Kidney epithelial cell (primary cell): ENCODE measurements at places on chromosomes 12 and 14.

DNA sequence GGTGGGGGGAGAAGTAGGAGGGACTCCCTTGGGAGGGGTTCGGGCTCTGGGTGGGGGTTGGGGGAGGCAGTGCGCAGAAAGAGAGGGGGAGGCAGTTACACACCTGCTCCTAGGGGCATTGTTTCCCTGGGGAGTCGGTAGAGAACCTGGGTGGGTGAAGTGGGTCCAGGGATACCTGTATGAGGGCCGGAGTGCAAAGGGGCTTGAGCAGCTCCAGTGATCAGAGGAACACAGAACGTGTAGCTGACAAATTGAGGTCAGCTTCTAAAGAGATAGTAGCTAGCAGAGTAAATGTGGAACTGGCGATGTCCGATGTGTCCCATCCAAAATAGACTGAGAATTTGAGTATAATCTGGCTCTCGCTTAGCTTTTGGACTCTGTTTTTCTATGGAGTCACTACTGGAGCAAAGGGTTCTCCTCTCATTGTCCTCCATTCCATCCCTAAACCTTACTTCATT lies 502 bp downstream of the SMARCD1 start:
- no peak for DNase-seq

DNA sequence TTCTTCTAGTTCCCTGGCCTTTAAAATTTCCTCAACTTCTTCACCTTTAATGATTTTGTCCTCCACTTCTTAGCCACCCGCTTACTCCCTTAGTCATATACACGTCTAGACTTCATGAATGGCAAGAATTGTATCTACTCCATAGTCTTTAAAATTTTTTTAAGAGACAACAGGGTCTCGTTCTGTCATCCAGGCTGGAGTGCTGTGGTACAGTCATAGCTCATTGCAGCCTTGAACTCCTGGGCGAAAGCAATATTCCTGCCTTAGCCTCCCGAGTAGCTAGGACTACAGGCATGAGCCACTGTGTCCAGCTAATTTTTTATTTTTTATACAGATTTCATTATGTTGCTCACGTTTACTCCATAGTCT lies 47.9 kb downstream of the BBS10 start:
- DNase-seq = no peak

GRCh38 chr14:51845811-51846210 lies 14.6 kb upstream of the GNG2 start:
- DNase-seq = no peak

GRCh38 chr12:15580431-15580830 lies 208.8 kb downstream of the EPS8 start:
- no peak for DNase-seq

DNA sequence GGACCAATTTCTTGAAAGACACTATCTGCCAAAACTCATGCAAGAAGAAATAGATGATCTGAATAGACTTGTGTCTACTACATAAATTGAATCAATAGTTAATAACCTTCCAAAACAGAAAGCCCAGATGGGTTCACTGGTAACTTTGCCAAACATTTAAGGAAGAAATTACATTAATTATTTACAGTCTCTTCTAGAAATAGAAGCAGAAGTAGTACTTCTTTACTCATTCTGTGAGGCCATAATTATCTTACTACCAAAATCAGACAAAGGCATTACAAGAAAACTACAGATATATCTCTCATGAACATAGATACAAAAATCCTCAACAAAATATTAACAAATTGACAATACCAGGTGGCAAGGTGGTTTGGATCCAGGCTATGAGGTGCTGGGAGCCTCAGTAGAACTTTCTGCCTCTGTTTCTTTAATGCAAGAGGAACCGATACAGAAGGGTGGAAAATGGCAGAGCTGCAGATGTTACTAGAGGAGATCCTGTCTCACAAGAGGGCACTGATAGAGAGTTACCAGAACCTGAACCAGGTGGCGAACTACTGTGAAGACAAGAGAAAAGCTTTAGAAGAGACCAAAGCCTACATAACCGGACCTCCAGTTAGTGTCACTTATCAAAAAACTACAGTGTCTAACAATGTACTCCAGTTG lies 33.7 kb upstream of the KTN1 start:
- no peak for DNase-seq

- DNase-seq = no peak
These were observed 2.6 kb upstream of the KRT18 start for GRCh38 chr12:52946334-52946733.

DNA sequence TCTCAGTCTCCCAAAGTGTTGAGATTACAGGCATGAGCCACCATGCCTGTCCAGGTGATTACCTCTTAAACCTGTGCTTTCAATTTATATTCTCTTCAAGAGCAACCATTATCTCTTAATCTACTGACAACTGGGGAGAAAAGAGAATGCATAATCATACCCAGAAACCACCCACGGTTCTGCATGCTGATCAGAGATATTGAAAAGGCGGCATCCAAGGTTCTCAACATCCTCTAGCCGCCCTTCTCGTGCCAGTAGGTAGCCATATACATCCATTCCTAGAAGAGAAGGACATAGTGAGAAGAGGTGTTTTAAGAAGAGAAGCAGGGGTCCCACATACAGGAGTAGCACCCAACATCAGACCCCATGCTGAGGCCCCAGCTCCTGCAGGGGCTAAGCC lies 20.8 kb downstream of the ANAPC7 start:
- DNase-seq = no peak

- no peak for DNase-seq
These were observed 210.1 kb upstream of the DAAM1 start for GRCh38 chr14:58978343-58978742.

DNA sequence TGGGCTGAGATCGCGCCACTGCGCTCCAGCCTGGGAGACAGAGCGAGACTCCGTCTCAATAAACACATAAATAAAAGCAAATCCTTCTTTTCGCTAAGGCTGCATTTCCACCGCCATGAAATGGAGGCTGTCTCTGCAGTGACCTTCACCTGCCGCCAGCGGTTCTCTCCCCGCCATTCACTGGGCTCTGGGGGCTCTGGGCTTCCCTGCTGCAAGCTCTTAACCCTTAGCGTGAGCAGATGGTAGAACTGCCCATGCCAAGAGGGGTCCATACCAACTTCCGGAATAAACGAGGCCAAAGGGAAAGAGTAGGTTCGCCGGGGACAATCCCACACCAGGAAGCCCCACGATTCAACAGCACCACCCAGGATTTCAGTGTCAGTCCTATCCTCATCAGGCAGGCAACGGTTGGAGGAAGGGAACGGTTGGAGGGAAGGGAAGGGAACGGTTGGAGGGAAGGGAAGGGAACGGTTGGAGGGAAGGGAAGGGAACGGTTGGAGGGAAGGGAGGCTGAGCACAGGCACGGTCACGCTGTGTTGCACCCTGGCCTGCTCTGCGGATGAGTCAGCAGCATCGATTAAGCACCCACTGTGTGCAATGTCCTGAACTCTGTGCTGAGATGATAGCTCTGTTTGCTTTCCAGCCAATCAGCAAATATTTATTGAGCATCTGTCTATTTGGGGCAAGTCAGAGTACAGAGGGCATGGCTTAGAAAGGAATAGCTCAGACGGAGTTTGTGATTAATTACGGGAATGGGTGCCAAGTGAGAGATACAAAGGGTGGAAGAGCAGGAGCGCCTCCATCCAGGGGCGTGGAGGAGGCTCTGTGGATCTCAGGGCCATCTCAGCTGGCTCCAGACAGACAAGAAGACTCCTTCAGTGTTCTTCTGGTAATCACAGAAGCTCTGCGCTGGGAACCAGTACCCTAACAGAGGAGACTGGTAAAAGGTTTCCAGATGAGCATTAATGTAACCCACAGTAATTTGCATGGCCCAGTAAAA lies 77.9 kb downstream of the NINJ2 start:
- no peak for DNase-seq

- no peak for DNase-seq
These were observed 11.5 kb upstream of the NT5DC3 start for GRCh38 chr12:103852498-103852997.

- no peak for DNase-seq
These were observed 797.1 kb downstream of the VRK1 start for GRCh38 chr14:97594306-97594705.

GRCh38 chr14:96881713-96882112 lies 84.5 kb downstream of the VRK1 start:
- no peak for DNase-seq

GRCh38 chr12:44848703-44849085 lies 27.4 kb downstream of the NELL2 start:
- no peak for DNase-seq

DNA sequence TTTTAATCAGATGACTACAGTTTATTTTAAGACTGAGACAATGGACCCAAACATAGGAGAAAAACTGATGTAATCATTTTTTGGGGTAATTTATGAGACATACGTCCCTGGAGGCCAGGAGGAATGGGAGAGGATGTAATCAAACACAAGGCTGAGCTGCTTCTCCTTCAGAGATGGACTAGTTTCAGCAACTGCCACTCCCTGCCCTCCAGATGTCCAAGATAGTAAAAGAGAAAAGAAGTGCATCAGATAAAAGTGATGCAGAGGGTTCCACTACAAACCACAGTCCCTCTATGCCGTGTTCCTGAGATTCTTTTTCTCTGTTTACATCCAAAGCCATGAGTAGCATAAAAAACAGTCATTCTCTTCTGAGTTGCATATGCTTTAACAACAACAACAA lies 101.1 kb downstream of the DACT1 start:
- DNase-seq = no peak

- no peak for DNase-seq
These were observed 11.1 kb downstream of the VPS37B start for GRCh38 chr12:122884860-122885259.

GRCh38 chr12:78571953-78572352 lies 292.6 kb upstream of the SYT1 start:
- no peak for DNase-seq

DNA sequence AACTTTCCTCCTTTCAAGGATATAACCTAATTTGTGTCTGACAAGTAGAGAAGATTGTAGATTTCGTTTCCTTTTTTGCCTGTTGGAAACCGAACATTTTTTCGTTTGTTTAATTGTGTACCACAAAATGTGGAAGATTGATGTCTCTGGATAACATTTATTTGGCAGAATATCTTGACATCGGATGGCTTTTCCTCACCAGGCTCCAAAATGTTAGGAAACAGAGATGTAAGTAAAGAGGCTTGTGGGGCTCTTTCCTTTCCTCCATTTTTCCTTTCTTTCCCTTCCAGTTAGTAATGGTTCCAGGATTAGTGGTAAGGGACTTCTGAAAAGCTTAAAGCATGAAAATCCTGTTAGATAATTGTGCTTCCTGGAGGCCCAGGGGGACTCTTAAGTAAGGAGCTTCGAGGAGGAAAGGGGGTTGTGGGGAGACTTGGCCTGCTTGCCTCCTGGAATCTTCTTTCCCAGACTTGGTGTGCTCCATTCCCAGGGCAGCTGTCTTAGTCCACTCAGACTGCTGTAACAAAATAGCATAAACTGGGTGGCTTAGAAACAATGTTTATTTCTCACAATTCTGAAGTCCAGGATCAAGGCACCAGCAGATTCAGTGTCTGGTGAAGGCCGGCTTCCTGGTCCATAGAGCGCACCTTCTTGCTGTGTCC lies 243.1 kb upstream of the PWP1 start:
- no peak for DNase-seq

DNA sequence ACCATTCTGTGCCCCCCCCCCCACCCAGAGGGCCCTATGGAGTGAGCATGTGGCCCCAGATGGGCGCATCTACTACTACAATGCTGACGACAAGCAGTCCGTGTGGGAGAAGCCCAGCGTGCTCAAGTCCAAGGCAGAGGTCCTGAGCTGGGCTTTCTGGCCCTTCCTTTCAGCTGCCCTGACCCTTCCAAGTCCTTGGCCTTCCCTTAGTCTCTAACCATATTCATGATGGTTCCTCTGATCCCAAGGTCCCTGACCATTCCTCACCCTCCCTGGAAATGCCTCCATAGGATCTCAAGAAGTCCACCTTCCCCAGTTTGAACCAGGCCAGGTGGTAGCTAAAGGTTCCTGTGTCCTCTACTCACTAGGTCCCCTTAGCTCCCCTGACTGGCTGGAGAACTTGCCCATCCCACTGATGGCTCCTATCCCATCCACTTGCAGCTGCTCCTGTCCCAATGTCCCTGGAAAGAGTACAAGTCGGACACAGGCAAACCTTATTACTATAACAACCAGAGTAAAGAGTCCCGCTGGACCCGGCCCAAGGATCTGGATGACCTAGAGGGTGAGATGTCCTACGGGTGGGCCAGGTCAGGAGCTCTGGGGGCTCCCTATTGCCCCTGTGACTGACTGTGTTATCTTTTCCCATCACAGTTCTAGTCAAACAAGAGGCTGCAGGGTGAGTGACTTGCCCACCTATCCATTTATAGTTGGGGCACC lies 9.8 kb downstream of the PRPF40B start:
- no peak for DNase-seq

DNA sequence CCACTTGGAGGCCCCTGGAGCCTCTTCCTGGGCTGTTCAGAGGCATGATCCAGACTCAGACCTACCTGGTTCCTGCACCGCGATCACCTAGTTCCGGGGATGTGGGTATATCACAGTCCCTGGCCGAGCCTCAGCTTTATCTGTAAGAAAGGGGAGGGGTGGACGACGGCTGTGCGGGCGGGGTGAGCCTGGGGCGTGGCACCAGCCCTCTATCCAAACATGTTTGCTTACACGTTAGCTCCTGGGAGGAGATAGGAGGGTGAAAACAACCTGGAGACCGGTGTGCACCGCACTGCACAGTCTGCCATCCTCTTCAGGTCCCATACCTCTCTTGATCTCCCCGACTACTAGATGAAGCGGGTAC lies 1.2 kb downstream of the ANKRD9 start:
- DNase-seq = no peak

GRCh38 chr14:75832621-75833297 lies 149.0 kb downstream of the TGFB3 start:
- DNase-seq = no peak

- peak; percentile 25 for DNase-seq
These were observed 176.1 kb downstream of the SLC25A21 start for GRCh38 chr14:36996133-36996856.

- no peak for DNase-seq
These were observed 1179.7 kb downstream of the VRK1 start for GRCh38 chr14:97976861-97977260.

DNA sequence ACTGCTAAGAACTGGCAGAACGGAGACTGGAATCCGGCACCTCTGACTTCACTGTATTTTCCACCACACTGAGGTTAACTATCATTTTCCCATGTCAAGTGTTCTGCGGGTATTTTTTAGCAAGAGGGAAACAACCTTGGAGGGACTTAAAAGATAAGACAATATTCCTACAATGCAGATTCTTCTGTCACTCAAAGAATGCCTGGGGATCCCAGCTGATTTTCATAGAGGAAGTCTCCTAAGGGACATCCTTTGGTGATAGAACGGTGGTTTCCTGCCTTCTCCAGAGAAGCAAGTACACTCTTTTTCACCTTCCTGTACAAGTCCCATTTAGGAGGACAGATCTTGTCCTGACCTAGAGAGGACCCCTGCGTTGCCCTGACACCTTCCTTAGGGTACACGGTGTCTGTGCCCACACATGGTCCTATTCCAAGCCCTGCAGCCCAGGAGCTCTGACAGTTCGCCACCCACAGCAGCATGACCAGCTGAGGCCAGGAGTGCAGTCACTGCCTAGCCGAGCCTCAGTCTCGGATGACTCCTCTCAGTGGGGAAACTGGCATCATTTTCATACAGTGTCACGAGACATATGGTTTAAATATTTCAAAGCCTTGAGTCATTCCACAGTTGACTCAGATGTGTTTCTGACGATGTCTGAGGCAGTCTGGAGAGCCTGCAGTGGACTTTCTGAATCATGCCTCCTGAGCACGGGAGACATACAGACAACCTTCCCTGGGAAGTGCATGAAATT lies 181.3 kb upstream of the FKBP4 start:
- DNase-seq = peak; percentile 83
